ENCODE measurements at places on chromosomes 7 and 10.

DNA sequence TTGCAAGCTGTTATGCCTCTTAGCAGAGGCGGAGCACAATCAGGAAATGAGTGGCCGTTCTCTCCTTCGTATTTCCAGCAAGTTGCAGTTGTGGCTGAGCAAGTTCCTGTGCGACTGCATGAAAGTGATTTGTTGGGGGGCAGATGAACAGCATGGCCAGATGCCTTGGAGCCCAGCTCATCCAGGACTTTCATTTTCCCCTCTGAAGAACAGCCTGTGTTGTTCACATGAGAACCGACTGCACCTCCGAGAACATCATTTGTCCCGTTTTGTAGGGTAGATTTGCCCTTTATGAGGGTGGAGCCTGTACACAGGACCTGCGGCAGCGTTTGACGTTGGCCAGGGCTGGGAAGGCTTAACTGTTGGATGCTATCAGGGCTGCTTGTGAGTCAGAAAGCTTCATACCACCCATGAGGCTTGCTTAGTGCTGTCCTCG, 4.4 kb downstream of the BAG3 start:
- DNase-seq: no peak

- no peak for DNase-seq
These were observed 75.7 kb upstream of the MACROH2A2 start for GRCh38 chr10:69976795-69977546.

- no peak for DNase-seq
These were observed 17.0 kb upstream of the C10orf105 start for GRCh38 chr10:71736570-71736952.

DNA sequence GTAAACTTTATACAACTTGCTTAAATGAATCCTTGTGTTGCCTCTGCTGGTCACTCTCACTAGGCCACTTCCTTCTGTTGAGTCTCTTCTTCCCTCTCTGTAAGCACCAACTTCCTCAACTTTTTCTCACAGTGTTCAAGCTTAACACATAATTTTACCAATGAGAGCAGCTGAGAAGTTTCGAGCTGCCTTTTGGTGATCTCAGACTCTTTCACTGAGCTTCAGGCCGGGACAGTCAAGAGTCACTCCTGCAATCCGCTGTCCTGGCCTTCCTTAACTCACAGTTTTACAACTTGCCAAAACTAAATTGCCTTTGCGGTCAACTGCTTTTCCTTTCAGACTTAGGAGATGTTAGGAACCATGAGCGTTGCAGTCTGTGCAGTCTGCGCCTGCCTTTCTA, 47.4 kb downstream of the PRPF18 start:
- DNase-seq: no peak

DNA sequence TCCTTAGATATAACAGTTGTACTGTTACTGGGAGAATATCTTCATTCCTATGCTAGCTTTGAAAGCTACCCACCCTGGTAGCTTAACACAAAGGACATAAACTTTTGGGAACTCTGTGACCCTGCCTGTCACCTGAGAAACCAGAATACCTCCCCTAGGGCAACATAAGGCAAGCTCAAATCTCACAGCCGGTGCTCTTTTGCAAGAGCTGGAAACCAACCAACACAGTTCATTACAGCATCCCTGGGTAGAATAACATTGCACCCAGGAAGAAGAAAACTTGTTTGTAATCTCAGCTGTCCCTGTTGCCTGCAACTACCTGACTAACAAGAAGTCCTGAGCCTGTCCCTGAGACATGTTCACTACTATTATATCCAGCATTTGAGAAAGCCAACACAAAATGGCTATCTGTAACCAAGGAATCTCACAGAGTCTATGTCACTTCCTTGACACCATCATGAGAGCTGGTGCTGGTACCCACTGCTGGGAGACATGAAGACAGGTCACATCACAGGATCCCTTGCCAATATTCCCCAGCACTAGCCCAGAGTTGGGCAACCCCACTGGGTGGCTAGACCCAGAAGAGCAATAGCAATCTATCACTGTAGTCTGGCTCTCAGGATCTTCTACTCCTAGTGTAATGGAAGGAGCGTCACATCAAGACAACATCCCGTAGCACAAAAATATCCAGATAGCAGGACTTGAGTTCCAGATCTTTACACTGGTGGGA, 31.3 kb downstream of the AKR1C3 start:
- DNase-seq: no peak
